ENCODE measurements at places on chromosomes 5 and 9.

DNA sequence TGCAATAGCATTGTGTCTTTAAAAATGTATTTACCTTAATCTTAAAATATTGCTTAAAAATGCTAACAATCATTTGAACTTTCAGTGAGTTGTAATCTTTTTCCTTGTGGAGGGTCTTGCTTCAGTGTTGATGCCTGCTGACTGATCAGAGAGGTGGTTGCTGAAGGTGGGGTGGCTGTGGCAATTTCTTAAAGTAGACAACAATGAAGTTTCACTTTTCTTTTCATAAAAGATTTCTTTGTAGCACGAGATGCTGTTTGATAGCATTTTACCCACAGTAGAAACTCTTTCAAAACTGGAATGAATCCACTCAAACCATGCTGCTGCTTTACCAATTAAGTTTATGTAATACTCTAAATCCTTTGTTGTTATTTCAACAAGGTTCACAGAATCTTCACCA, 50.8 kb downstream of the NR3C1 start:
- no peak for DNase-seq

DNA sequence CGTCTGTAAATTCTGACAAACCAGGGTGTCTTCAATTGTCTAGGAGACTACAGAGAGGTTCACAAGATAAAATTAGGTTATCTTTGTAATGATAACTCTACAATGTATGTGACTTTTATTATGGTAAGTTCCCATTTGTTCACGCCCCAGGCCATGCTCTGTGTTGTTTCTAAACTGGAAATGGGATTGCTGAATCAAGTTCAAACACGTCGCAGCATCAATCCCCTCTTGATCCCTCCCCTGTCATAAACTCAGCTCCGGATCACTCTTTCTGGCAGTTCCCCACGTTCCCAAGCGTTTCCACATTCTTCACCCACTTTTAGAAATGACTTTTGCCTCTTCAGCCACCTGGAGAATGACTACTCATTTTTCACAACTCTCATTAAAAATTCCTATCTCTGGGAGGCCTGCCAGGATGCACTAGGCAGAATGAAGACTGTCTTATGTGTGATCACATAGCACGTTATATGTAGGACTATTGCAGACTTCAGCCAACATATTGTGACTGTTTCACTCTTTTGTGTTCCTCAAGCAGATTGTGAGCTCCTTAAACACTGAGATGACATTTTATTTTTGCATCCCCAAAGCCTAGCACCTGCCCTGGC, 1124.2 kb upstream of the WWC1 start:
- no peak for DNase-seq

GRCh38 chr5:116525674-116526073, 48.9 kb downstream of the SEMA6A start:
- DNase-seq: no peak

GRCh38 chr5:157311595-157311994, 45.7 kb downstream of the CYFIP2 start:
- DNase-seq: no peak

DNA sequence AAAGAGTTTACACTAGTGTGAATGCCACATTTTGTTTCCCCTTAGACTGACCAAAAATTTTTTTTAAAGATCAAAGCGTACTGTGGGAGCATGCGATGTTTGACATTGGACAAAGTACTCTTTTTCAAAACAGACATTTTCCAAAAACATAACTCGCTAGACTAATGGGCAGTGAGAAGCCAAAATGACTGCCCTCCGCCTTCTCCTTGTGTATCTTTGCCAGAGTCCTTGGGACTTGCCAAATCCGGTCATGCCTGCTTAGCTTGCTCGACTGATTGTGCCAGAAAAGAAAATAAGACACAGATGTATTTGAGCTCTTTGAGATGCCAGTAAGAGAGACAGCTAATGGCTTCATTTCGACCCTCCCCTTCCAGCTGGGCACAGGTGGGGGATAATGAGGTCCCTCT, 157.5 kb downstream of the MAPKAP1 start:
- DNase-seq: no peak

DNA sequence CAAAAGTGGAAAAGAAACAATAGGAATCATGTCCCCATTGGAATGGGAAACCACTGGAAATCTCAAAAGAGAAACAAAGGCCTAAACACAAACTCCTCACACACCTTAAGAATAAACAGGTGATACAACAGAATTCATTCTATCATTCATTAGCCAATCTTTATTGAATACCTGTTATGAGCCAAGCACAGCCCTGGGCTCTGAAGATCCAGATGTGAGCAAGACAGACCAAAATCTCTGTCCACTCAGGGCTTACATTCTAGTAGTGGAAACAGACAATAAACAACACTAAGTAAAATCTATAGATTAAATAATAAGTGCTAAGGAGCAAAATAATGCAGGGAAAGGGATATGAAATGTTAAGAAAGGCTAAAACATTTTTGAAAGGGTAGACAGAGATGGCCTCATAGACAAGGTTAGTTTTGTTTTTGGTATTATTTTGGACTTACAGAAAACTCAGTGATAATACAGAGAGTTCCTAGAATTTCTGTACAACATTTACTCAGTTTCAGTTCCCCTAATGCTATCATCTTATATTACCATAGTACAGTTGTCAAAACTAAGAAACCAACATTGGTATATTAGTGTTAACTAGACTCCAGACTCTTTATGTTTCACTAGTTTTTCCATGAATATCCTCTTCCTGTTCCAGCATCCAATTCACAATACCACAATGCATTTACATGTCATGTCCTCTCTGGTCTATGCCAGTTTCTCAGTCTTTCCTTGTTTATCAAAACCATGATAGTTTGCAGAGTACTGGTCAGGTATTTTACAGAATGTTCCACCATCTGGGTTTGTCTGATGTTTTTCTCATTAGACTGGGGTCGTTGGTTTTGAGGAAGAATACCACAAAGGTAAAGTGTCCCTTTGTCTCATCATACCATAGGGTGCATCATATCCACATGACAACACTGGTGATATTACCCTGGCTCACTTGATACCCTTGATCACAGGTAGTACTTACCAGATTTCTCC, 103.7 kb downstream of the SIL1 start:
- no peak for DNase-seq

GRCh38 chr9:125131778-125132177, 11.6 kb downstream of the SCAI start:
- DNase-seq: no peak

GRCh38 chr5:15718421-15719179, 218.6 kb downstream of the FBXL7 start:
- DNase-seq: no peak

GRCh38 chr5:42121401-42121800, 196.3 kb downstream of the FBXO4 start:
- DNase-seq: no peak

- DNase-seq: peak; percentile 22
Observed at GRCh38 chr5:14156650-14157492, 13.7 kb downstream of the TRIO start.

DNA sequence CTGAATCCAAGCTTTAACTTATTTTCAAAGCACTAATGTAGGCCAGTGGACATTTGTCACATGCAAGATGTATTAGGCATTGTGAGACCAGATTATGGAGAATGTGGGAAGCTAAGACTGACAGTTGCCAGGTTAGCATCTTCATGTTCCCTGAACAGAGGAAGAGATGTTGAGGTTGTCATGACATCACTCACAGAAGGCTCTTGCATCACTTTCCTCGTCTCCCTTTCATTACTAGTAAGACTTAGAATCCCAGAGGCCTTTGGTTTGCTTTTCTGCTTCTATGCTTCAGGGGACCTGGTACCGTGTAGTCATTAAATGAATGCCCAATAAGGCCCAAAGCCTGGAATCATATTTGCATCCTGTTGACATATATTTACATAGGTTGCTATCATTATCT, 76.4 kb upstream of the RPS23 start:
- DNase-seq: no peak

All from NCI-H524 treated with DMSO at 0.1 percent for 48 hours (cell line).